Daoy (cell line): ENCODE measurements at places on chromosomes 1 and 21. TPM values are rescaled to one million over a fixed set of nuclear protein-coding genes. Genes with fewer than 3 reads are reported as not detected.

NCAM2 gene
- 2.6 TPM in 1 of 2 replicates, not detected in the other for total RNA-seq

GJB5 gene
- not detected in 2 replicates for total RNA-seq

LRRC53 gene
- not detected in 2 replicates for total RNA-seq

USH2A gene
- under 0.01 TPM in 1 of 2 replicates, not detected in the other for total RNA-seq

RASSF5 gene
- 0.69 and 1.5 TPM in 2 replicates for total RNA-seq

HUNK gene
- total RNA-seq, result 0.98 and 1.9 TPM in 2 replicates

RPE65 gene
- total RNA-seq, result under 0.01 TPM in 1 of 2 replicates, not detected in the other

CD1B gene
- not detected in 2 replicates for total RNA-seq

MMEL1 gene
- total RNA-seq, result not detected in 2 replicates

CCDC27 gene
- total RNA-seq, result not detected in 2 replicates

EIF3I gene
- total RNA-seq, result 682 and 715 TPM in 2 replicates

DNA sequence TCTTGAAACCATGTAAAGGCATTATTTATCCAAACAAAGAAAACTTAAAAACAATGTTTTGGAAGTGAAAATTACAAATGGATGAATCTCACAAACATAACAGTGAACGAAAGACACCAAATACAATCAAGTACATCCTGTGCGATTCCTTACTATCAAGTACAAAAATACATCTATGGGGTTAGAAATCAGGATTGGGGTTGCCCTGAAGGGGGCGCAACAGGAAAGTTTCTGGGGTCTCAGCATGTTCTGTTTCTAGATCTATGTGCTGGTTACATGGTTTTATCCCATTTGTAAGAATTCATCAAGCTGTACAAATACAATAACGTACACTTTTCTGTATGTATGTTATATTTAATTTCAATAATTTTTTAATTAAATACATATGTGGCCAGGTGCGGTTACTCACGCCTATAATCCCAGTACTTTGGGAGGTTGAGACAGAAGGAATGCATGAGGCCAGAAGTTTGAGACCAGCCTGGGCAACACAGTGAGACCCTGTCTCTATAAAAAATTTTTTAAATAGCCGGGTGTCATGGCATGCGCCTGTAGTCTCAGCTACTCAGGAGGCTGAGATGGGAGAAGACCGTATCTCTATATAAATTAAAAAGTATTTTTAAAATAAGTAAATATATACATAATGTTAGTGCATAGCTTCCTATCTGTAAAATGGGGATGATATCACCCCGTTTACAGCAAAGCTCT, 121.5 kb upstream of the SOD1 start:
- DNase-seq, result no peak

- DNase-seq, result no peak
Observed at GRCh38 chr1:173430677-173431303, 46.3 kb upstream of the PRDX6 start.

- DNase-seq, result no peak
Observed at GRCh38 chr1:75725861-75726361, 1.4 kb downstream of the ACADM start.

DNA sequence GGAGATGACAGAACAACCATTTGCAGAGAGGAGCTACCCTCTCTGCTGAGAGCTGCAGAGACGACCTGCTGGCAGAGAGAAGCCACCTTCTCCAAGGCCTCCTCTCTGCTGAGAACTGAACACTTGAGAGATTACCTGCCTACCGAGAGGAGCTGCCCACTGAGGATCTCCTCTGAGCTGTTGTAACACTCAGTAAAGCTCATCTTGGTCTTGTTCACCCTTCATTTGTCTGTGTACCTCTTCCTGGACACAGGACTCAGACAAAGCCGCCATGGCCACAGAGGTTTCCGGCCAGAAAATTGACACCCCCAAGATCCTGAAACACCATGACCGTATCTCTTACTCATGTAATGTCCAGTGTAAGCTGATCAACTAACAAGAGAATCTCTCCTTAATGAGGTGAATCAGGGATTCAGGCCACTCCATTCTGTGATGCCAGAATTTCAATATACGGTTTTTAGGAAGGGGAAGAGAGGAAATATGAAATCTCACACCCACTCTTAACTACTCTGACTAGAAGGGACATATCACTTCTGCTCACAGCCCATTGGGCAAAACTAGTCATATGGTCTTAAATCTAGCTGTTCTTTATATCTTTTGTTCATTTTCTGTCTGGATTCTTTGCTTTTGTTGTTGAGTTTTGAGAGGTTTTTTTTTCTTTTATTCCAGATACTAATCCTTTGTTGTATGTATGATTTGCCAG, 83.8 kb downstream of the RHOU start:
- no peak for DNase-seq

- DNase-seq, result no peak
Observed at GRCh38 chr21:38384238-38384560, 114.1 kb downstream of the ERG start.

GRCh38 chr1:4139646-4140045, 239.6 kb upstream of the C1orf174 start:
- no peak for DNase-seq

DNA sequence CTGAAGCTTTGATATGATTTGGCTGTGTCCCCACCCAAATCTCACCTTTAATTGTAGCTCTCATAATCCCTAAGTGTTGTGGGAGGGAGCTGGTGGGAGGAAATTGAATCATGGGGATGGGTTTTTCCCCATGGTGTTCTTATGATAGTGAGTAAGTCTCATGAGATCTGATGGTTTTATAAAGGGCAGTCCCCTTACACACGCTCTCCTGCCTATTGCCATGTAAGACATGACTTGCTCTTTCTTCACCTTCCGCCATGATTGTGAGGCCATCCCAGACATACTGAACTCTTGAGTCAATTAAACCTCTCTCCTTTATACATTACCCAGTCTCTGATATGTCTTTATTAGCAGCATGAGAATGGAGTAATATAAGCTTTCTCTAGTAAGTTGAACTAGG, 261.9 kb downstream of the HLX start:
- no peak for DNase-seq

DNA sequence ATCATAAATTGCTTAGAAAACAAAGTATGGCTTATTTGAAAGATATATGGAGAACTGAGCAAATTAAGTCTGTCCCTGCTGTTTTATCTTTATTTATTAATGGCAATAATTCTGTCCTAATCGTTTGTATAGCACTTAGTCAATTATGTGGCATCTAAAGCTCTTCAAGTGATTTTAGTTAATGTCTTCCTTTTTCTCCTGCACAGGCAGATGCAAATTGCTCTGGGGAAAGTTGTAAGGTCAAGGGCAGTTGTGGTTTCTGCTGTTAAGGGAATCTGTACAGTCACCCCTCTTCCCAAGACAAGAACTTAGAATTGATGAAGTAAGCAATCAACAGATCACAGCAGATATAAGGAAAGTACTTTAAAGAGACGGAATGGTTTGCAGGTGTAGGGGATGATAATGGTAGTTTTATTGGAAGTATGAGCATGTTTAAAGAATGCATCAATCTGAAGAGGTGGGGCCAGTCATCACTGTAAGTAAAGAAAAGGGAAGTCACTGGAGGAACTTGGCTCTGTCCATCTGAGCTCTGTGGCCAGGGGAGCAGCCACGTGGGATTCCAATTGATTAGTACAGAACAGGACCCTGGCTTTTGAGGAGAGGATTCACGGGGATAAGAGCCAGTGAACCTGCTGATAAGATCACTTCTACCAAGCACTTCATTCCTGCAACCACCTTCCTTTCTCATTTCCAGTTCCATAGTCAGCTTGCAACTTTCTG, 116.0 kb upstream of the KCNJ6 start:
- no peak for DNase-seq

GRCh38 chr1:107572674-107573211, 392.2 kb downstream of the VAV3 start:
- peak; percentile 58 for DNase-seq

GRCh38 chr1:206568779-206569352, 43.4 kb downstream of the EIF2D start:
- DNase-seq, result no peak

GRCh38 chr1:18951818-18952391, 4.6 kb downstream of the IFFO2 start:
- peak; percentile 71 for DNase-seq

- DNase-seq, result no peak
Observed at GRCh38 chr1:29645586-29645985, 409.3 kb downstream of the PTPRU start.

DNA sequence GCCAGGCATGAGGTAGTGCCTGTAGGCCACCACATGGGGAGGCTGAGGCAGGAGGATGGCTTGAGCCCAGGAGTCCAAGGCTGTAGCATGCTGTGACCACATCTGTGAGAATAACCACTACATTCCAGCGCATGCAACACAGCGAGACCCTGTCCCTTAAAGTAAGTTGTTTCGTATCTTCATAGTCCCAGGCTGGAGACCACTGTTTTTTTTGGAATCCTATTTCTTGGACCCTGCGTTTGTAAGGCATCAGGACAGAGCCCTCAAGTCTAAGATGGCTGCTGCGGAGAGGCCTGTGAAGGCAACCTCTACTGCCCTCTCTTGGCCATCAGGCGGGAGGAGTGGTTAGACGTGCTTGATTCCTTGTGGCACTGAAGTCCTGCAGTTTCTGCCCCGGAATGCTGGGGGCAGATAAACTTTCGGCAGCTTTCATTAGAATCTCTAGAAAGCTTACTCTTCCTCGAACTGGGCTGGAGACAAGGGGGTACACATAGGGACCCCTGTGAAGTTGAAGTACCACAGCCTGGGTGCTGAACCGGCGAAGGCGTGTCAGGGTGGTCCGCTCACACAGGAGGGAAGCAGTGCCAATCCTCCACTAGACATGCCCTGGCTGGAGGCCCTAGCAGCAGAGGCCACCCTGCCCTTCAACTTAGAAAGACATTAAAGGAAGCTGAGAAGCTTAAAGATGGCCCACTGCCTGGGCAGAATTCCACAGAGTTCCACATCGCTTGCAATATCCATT, 36.6 kb downstream of the RABIF start:
- DNase-seq, result peak; percentile 69
